CD4-positive, alpha-beta T cell (primary cell): ENCODE measurements at places on chromosomes 13 and 19.

GRCh38 chr13:81791641-81792040 lies 1450.7 kb upstream of the SPRY2 start:
- no peak for DNase-seq

- DNase-seq = no peak
These were observed 5.8 kb downstream of the QTRT1 start for GRCh38 chr19:10706990-10707389.

DNA sequence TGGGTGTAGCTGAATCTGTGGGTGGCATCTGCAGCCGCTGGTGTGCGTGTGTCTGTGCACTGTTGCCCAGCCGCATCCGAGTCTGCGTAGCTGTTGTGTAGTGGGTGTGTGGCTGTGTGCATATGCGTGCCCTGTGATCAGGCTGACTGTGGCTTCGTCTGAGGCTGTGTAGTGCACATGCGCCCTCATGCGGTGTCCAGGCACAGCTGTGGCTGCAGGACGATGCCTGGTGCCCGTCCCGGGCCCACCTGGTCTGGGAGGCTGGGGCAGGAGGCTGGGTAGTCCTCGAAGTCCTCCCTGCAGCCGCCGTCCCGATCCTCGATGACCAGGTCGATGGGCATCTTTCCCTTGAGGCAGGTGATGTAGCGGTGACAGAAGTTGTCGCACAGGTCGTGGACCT lies 4.9 kb downstream of the MEIS3 start:
- DNase-seq = no peak

GRCh38 chr13:39273953-39274738 lies 235.9 kb downstream of the NHLRC3 start:
- DNase-seq = no peak

GRCh38 chr19:16470541-16470910 lies 1.2 kb downstream of the EPS15L1 start:
- no peak for DNase-seq

DNA sequence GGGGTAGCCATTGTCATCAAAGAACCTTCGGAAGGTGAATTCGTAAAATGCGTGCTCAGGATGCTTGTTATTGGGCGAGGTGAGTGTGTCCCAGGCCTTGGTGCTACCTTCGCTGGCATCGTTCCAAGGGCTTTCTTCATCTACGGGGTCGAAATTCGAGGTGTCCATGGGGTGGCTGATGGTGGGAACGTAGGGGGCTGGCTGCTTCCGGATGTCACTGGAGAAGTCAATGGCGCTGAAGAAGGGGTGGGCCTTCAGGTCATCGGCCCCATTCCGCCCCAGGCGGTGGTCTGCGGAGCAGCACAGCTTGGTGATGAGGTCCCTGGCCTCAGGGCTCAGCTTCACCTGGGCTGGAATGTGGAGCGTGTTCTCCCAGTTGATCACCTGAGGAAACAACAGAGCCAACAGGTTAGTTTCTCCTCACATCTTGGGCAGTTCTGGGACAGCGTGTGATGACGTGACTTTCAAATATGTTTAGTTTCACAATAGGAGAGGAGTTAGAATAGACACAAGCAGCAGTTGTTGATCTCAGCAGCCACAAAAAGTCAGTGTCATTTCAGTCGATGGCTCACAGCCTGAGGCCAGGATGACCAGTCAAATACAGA lies 72.5 kb upstream of the XPO4 start:
- no peak for DNase-seq

- no peak for DNase-seq
These were observed 115.8 kb downstream of the NUFIP1 start for GRCh38 chr13:44873461-44873860.

DNA sequence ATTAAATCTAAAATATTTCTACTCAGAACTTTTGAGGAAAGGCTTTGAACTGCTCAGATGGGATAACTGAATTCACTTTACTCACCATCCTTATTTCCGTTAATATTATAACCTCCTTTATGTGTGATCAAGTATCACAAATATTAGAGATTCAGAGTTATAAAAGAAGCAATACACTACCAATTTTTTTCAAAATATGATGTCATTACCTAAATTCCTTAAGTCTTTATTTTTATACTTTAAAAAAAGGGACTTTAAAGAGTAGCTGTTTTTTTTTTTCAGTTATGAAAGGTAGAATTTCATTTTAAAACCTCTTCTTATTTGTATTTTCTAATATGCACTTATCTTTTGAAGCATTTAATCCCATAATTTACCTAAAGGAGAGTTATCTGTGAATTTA lies 239.5 kb downstream of the DIAPH3 start:
- no peak for DNase-seq

DNA sequence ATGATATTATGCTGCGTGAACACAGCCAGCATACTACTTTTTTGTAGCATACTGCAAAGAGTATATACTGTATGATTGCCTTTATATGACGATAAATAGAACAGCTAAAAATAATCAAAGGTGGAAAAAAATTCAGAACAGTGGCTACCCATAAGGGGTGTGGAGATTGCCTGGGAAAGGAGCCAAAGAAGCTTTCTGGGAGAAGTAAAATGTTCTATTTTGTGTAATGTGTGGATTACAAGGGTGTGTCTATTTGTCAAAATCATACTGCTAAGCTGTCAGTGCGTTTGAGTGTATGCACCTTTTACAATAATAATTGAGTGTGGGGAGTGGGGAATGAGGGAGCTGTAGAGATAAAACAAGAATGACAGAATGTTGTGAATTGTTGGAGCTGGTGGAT lies 45.2 kb upstream of the MTIF3 start:
- DNase-seq = no peak

DNA sequence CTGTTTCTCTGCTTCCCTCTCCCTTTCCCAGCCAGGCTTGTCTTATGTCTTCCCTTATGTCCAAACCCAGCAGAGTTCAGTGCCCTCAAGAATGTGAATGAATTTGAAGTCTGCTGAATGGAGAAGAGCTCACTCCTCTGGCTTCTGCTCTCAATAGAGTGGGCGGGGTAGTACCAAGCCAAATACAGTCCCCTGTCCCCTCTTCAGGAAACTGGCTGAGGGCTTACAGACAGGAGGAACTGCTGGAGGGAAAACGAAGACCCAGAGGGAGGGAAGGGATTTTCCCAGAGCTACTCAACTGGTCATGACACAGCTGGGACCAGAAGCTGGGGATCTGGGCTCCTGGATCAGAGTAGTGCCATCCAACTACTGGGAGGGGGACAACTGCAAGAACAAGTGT lies 32.9 kb upstream of the POU2F2 start:
- DNase-seq = no peak

- no peak for DNase-seq
These were observed 98.3 kb downstream of the SLITRK5 start for GRCh38 chr13:87769445-87769844.

DNA sequence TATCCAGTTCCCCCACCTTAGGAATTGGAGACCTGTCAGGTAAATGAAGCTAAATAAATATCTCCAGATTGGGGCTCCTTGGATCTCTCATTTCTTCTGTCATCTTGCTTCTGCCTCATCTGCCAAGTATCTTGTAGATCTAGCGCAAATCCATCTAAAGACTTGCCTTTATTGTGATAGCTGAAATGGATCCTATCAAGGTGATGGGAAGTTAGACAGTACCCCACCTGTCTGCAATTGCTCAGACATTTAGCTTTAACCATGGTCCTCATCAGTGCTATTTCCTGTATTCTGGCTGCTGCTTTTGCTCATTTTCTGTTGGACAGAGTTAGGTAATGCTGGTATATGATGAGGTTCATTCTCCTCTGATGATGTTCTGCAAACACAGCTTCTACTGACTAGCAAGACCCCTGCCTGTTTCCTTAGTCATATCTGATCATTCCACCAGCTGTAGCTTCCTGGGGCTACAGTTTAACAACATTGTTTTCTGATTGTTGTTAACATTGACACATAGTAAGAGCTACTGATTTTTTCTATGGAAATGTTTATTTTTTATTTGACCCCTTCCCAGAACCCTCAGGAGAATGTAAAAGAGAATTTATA lies 340.0 kb downstream of the DCT start:
- DNase-seq = no peak

DNA sequence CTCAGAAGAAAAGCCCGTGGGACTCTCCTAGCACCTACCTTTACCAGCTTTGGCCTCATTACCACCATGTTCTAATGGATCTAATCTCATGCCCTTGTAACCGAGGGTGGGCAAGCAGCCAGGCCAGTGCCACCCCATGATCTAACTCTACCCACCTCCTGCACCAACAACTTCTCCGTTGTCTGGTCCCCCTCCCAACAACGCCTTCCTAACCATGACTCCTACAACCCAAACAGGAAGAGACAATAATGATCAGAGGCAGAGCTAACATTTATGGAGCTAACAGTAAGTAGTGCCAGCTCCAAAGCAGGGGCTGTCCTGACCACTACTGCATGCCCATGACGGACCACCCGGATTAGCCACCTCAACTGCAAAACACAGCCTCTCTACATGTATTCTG lies 3.5 kb downstream of the USP12 start:
- DNase-seq = no peak
